ENCODE measurements at places on chromosomes 6 and 20. TPM values are rescaled to one million over a fixed set of nuclear protein-coding genes. Genes with fewer than 3 reads are reported as not detected.

DNA sequence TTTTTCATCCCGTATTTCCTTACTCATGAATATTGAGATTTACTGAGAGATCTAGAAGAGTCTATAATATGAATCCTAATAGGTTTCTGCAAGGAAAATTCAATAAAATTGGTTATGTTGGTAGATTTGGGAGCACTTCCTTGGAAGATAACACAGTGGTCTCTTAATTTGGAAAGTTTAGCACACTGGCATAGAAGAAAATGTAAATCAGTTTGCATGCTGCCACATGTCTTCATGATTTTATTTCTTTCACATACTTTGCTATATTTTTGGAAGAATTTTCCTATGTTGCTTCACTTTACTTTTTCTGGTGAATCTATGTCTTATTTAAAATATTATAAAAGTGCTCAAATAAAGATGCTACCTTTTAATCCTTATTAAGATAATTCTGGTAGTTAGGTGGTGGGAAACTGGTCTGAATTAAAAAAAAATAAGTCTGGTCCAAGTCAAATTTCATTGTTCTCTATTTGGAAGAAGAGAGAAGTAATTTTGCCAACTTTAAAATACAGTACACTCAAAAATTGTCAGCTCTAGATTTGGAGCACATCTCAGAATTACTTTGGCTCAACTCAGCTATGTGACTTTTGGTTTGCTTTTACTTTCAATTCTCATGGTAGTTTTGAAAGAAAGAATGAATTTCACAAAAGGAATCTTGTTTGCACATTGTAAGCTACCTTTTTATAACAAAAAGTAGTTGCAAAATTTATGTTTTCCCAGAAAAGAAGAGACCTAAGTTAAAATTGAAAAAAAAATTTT, 197.3 kb downstream of the CENPW start:
- DNase-seq = no peak

DNA sequence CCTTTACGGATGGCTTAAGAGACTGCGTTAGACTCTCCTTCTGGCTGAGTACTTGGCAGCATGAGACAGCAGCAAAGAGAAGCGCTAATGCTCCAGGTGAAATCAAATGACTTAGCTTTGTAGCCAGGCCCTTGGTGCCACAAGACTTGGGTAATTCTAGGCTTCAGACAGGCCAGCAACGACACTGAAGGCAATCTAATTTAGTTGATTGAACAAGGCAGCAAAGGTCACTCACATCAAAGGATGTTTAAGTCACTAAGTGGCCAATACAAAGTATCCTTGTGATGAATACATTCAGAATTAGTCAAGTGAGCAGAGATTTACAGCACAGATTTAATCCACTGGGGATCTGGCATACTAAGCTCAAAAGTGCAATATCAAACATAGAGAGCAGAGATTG, 113.2 kb downstream of the FAM83B start:
- DNase-seq = no peak

DNA sequence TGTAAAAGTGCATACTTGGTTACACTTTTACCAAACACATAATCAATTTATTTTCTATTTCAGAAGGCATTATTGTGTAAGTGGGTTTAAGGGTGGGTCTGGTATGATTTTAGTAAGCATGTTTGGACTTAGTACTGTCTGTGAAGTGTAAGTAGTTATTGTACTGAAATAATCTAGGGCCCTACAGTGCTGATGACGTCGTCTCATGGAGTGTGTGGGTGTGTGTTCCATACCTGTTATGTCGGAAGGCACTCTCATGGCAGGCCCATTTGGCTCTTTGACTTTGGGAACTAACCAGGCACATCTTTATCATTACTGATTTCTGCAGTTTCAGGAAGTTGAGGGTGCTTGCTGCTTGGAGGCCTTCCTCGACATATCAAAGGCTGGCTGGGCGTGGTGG, 155.1 kb downstream of the SASH1 start:
- no peak for DNase-seq

DNA sequence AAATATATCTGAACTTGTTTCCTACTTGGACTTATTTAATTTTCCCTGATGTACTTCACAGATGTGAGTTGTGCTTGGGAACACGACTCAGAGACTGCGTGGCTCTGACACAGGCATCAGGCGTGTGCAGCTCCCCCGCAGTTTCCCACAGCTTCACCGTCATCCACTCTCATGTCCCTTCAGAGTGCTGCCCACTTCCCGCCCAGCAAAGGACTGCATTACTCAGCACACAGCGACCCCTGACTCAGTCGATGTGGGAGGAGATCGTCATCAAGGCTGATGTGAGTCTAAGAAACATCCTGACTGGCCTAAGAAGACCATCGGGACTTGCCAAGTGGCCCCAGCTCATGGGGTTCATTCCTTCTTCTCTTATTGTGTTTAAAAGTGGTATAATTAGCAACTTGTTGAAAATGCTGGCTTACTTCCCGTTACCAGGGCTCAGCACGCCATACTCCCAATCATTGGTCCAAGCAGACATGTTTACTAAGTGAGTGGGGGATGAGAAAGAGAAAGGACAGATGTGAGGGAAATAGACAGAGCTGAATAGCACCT, 539.4 kb upstream of the JARID2 start:
- DNase-seq = no peak

GRCh38 chr6:53335224-53335994, 13.3 kb downstream of the ELOVL5 start:
- DNase-seq = no peak

GRCh38 chr6:76866091-76866915, 597.0 kb downstream of the HTR1B start:
- no peak for DNase-seq

DNA sequence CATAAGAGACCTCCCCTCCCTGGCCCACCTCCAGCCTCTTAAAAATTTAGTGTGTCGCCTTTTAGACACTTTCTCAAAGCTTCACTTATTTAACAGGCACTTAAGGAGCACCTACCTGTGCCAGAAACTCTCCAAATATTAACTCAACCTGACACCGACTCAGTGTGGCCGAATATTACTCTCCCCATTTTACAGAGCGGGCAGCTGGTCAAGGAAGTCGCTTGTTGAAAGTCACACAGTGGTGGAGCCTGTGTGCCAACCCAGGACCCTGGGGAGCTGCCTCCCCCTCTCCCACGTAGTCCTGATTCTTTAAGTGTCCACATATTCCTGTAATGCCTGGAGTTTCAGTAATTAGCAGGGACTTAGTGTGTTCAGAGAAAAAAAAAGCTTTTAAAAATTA, 1.0 kb upstream of the PMEPA1 start:
- DNase-seq = no peak

- no peak for DNase-seq
These were observed 13.8 kb upstream of the POPDC3 start for GRCh38 chr6:105193647-105194046.

- peak; percentile 67 for DNase-seq
These were observed 329.0 kb downstream of the ESR1 start for GRCh38 chr6:152136449-152136825.

GRCh38 chr6:11346516-11346915, 114.0 kb upstream of the NEDD9 start:
- DNase-seq = no peak

DNA sequence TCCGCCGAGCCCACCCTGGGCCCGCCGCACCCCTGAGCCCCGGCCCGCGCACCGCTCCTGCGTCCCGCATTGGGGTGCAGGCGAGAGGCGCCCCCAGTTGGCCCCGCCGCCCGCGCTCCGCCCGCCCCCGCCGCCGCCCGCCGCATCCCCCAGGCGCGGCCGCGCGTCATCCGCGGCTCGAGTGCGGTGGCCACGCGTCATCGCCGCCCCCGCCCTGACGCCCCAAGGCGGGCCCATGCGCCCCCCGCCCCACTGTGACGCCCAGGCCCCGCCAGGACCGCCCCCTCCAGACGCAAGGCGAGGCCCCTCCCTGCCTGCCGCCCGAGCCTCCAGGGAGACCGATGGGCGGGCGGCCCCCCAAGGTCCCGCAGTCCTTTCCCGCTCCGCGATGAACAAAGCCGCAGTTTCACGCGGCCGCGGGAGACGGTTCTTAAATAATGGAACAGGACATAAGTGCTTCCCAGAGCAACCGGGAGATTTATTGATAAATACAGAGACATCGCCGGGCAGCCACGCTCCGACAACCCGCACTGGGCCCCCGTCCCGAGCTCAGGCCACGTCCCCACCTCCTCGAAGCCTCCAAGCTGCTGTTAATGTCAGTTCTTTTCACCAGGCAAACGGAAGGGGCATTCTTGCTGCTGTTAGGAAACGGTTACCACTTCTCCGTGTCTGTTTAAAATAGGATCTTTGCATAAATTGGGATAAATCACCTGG, at the start of gene ANKRD60:
TSS of gene ANKRD60 (minus strand) at position 170 of the 714 bp plus-strand sequence. CDS start at position 170, 0 bp downstream.
- no peak for DNase-seq

DNA sequence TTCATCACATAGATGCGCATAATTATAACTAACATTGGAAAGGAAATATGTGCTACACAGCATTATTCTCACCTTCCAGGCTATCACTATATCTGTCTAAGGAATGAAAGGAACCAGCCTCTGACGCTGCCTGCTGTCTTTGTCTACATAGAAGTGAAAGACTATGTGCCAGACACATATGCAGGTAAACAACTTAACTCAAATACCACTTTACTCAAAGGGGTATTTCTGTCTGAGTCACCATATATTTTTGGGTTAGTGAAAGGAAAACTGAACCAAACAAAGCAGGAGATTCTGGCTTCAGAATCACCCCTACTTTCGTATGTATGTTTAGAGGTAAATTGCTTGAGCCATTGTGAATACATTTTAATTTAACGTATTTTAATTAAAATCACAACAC, 328.6 kb upstream of the PLCB4 start:
- no peak for DNase-seq

C6orf132 gene
- 136 TPM for total RNA-seq

NR2E1 gene
- total RNA-seq = not detected

BPIFA1 gene
- total RNA-seq = not detected

ZC3H12D gene
- not detected for total RNA-seq

Measured in HT-29 (cell line).